ENCODE measurements at places on chromosomes 1 and 21.

DNA sequence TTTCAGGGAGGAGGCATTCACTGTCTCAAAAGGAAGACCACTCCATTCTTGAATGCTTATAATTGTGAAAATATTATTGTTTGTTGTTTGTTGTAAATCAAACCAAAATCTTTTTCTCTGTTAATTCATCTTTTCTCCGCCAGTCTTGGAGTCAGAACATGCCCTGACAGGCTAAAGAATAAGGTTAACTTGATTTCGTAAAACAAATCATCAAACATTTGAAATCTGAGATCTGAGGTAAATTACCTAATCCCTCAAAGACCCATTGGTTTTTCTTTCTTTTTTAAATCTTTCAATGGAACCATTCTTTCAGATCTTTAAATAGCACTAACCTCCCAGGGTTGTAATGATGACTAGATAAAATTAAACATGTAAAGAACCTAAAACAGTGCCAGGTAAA lies 430.1 kb upstream of the PTBP2 start:
- no peak for DNase-seq

DNA sequence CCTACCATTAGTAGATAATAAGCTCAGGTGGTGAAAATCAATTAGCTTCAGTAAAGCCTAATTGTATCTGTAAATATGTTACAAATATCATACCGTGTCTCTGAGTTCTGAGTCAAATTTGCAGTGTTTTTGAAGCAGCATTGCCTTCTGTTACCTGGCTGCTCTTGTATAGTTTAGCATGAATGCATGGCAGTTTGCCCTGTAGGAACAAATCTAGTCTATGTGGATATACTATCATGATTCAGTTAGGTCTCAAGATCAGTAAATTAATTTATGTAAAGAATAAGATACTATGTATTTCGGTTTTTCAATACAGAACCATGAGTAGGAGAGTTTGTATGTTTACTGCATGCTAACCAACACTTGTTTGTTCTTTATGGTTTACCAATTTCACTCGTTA lies 240.6 kb upstream of the C1orf105 start:
- DNase-seq: no peak

- DNase-seq: no peak
These were observed 4.9 kb downstream of the VWA1 start for GRCh38 chr1:1440262-1441001.

- DNase-seq: no peak
These were observed 22.4 kb downstream of the DSTYK start for GRCh38 chr1:205189131-205189530.

- no peak for DNase-seq
These were observed 272.7 kb downstream of the FAM72C start for GRCh38 chr1:143699115-143699514.

- no peak for DNase-seq
These were observed 107.8 kb downstream of the PLPPR5 start for GRCh38 chr1:98896711-98897445.

- no peak for DNase-seq
These were observed 35.2 kb downstream of the SLC37A1 start for GRCh38 chr21:42548687-42549406.
